Stimulated activated CD8-positive, alpha-beta memory T cell treated with anti-CD3 and anti-CD28 coated beads, Interleukin-4, amount 100 ng/mL, for 48 hours (primary cell): ENCODE measurements at places on chromosomes 5 and 9.

GRCh38 chr5:124839371-124839998 lies 93.0 kb upstream of the ZNF608 start:
- DNase-seq, result no peak

DNA sequence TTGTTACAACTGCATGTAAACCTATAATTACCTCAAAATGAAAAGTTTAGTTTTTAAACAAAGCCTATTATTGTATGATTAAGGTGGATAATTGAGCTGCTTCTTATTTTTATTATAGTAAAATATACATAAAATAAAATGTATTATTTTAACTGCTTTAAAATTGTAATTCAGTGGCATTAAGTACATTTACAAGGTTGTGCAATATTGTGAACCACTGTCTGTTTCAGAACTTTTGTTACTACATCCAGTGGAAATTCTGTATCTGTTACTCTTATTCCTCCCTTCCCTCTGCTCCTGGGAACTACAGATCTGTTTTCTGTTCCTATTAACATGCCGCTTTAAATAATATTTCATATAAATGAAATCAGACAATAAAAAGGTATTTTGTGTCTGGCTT lies 37.1 kb downstream of the ITGA1 start:
- DNase-seq, result no peak

DNA sequence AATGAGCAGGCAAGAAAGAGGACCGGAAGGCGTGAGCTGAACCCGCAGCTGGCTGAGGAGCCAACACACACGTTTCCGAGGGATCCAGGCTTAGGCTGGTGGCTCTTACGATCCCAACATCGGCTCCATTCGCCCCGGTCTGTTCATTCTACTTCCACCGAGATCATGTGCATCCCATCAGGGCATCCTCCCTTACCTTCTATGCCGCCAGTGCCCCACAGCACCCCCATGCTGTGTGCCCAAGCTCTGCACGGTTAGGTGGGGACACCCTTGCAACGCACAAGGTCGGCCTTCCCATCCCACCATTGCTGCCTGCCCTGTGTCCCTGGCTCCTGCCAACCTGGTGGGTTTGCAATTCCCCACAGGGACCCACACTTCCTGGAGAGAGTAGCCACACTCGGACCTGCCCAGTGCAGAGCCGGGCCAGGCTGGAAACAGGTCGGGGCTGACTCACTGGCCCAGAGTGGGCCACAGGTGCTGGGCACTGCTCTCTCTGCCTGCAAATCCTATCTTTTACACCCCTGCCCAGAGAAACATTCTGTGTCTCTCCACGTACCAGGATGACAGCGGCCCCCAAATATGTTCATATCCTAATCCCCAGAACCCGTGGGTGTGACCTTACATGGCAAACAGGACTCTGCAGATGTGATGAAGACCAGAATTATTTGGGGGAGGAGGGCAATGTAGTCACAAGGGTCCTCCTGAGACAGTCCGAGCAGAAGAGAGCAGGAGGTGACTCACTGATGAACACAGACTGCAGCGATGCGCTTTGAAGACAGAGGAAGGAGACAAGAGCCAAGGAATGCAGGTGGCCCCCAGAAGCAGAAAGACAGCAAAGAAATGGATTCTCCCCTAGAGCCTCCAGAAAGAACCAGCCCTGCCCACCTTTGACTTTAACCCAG lies 182.2 kb downstream of the AUH start:
- peak; percentile 35 for DNase-seq

DNA sequence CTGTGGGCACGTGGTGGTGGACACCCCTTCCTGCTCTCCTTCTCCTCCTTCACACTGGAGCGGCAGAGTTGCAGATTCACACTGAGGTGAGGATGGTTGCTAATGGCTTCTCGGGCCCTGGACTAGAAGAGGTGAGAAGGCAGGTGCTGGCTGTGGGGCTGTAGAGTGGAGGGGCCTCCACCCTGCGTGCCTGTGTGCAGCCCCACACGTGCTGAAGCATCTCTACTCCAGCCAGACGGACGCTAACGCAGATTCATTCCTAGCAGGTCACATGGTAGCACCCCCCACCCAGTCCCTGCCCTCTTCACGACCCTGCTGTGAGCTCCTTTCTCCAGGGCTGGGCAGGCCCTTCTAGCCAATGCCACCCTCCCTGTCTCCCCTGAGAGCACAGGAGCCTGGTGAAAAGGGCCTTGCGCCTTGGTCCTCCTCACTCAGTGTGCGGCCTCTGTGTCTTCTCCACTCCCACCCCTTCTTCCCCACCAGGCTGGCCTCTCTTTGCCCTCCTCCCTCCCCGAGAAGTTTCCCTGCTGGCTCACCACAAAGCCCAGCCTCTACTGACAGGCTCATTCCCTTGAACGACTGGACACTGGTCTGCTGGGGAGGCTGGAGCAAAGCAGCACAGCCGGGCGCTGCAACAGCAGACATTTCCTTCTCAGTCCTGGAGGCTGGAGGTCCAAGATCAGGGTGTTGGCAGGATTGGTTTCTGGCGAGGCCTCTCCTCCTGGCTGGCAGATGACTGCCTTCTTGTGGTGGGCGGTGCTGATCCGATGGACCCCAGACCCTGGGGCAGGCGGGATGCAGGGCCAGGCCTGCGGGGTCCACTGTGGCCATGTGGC lies 14.2 kb downstream of the CACNA1B start:
- DNase-seq, result no peak

GRCh38 chr9:90014421-90014820 lies 409.6 kb downstream of the GADD45G start:
- DNase-seq, result no peak

- DNase-seq, result no peak
These were observed 702.1 kb downstream of the SEMA5A start for GRCh38 chr5:8843771-8844170.

- DNase-seq, result no peak
These were observed 8.2 kb upstream of the DOCK2 start for GRCh38 chr5:169628892-169629291.

GRCh38 chr5:76938177-76938576 lies 14.7 kb upstream of the CRHBP start:
- no peak for DNase-seq

GRCh38 chr9:79357194-79357593 lies 214.6 kb upstream of the TLE4 start:
- no peak for DNase-seq

DNA sequence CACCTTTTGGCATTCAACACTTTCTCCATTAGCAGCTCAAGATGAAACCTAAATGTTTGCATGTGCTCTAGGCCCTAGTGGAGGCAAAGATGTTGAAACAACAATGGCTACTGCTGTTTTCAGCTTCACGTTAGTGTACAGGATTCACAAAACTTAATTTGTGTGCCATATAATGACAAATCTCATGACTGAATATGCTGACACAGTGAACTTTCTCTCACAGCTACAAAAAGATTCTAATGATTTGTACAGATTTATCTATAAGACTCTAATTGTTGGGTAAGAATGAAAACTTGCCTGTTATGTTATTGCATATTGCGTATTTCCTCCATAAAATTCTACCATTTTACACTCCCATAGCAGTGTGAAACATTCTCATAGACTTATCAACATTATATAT lies 97.5 kb downstream of the CETN3 start:
- DNase-seq, result no peak

GRCh38 chr9:88932766-88933165 lies 58.5 kb upstream of the S1PR3 start:
- DNase-seq, result no peak

DNA sequence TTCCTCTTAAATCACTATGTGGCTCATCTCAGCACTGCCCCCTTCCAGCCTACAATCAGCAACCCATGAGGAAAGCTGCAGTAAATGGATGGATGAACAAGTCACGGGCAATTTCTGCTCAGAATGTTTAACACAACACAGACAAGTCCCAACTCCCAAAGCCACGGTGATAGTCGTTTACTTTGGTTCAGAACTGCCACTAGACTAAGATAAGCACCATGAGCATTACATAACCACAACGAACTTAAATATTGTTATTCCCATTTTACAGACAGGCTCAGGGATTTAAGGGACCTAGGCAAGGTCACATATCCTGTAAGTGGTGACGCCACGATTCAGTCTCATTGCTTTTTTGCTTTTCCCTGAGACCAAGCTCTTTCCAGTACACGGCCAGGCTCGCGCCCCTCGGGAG lies 2.0 kb upstream of the SMIM27 start:
- DNase-seq, result no peak

- DNase-seq, result no peak
These were observed 428.7 kb downstream of the GABRG2 start for GRCh38 chr5:162496100-162496808.

GRCh38 chr9:88659126-88659525 lies 124.1 kb downstream of the NXNL2 start:
- DNase-seq, result no peak

DNA sequence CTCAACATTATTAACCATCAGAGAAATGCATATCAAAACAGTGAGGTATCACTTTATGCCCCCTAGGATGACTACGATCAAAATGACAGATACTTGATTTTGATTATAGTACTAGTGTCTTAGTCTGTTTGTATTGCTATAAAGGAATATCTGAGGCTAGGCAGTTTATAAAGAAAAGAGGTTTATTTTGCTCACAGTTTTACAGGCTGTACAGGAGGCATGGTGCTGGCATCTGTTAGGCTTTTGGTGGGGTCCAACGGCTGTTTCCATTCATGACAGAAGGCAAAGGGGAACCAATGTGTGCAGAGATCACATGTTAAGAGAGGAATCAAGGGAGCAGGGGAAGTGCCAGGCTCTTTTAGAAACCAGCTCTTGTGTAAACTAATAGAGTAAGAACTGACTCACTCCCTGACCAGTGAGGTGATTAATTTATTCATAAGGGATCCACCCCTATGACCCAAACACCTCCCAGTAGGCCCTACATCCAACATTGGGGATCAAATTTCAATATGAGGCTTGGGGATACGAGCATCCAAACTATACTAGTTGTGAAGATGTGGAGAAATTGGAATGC lies 16.0 kb upstream of the AFF4 start:
- no peak for DNase-seq

DNA sequence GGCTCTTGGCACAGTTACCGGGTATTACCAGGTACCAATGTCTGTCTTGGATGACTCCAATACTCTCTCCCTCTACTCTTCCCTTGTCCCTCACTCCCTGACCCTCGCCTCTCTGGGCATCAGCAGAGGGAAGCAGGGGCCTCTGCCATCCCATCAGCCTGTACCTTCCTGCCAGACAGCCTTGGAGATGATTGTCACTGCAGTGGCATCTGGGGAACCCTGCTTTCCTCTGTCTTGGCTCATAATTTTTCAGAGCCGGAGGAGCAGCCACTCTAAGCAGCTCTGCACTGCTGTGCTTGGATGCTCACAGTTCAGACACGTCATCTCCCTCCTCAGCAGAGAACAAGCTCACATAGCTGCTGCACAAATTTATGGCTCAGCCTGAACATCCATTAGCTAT lies 274.1 kb downstream of the SMARCA2 start:
- DNase-seq, result no peak

- no peak for DNase-seq
These were observed 494 bp downstream of the PTCH1 start for GRCh38 chr9:95516221-95516733.

DNA sequence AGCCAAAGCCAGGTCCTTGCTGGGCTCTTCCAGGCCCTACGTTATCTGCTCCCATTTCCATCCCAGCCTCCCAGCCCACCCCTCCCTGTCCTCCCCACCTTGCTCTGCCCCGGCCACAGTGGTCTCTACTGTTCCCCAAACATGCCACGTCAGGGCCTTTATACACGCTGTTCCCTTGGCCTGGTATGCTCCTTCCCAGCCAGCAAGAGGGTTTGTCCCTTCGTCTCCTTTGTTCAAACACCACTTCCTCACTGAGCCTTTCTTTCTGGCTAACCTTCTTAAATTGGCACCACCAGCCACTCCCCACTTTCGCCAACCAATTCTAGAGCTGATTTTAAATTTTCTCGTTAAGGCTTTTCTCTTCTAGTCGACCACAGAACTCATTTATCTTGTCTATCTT lies 9.8 kb downstream of the SH2D3C start:
- DNase-seq, result no peak

- no peak for DNase-seq
These were observed 414.4 kb downstream of the PDE4D start for GRCh38 chr5:59479086-59479485.

- DNase-seq, result no peak
These were observed 171.0 kb downstream of the ARRDC3 start for GRCh38 chr5:91211997-91212713.

- no peak for DNase-seq
These were observed 25.3 kb upstream of the PPP1R2B start for GRCh38 chr5:156824800-156825199.

GRCh38 chr5:87924436-87924835 lies 344.2 kb downstream of the TMEM161B start:
- DNase-seq, result no peak
